Esophagus mucosa (tissue), 1 donor: ENCODE measurements at places on chromosomes 11 and 22. TPM values are rescaled to one million over a fixed set of nuclear protein-coding genes. Genes with fewer than 3 reads are reported as not detected.
A peak's percentile ranks its signal among the peaks of the same experiment; 100 is the strongest.

GRCh38 chr22:48753752-48754517 lies 1073.7 kb downstream of the BRD1 start:
- no peak for ATAC-seq

DNA sequence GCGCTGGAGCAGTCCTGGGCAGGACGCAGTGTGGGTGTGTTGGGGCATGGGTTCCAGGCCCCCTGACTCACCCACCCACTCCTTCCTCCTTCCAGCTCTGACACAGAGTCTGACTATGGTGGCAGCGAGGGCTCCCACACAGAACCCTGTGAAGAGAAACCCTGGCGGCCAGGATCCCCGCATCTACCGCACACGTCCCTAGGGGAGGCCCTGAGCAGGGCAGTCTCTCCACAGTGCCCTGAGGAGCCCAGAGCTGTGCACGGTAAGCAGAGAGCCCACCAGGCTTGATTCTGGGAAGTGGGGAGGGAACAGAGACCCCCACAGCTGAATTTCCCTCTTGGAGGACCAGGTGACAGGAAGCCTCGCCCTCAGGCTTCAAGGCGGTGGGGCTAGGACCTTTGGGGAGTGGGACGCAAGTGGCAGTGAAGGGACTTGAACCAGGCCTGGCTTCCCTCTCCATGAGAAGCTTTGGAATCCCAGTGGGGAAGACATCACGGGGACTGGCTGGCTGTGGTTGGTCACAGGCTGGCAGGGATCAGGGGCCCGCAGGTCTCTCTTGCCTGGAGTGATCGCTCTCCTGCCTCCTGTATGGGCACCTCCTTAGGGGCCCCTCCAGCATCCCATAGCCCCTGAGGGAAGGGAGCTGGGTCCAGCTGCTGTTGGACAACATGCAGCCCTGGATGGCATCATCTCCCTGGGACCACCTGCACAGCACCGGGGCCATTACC lies 96.4 kb upstream of the PARVA start:
- ATAC-seq = no peak

GRCh38 chr11:70326365-70326811 lies 55.9 kb downstream of the PPFIA1 start:
- ATAC-seq = peak; percentile 52

GRCh38 chr11:78030429-78031325 lies 7.6 kb upstream of the KCTD14 start:
- ATAC-seq = peak; percentile 62

DNA sequence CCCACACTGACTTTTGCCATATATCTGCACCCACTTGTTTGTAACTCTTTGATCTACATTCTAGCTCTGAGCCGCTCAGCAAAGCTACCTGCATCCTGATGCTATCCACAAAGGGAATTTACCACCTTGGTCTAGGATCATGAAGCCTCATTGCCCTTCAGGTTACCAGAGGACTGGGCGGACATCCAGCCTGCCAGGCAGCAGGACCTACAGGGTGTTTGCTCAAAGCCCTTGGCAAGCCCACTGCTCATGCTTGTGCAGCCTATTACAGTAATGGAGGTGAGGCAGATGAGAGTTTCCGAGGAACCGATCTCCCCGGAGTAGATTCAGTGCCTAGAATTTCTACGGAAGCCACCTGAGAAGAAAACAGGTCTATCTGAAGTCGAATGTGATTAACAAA lies 417.2 kb downstream of the OPCML start:
- ATAC-seq = no peak

- no peak for ATAC-seq
Observed at GRCh38 chr11:10222399-10222798, 71.6 kb downstream of the SBF2 start.

- peak; percentile 18 for ATAC-seq
Observed at GRCh38 chr11:62461740-62462507, 43.1 kb downstream of the SCGB1A1 start.

GRCh38 chr11:69393865-69394233 lies 87.6 kb upstream of the LINC01488 start:
- ATAC-seq = no peak

DNA sequence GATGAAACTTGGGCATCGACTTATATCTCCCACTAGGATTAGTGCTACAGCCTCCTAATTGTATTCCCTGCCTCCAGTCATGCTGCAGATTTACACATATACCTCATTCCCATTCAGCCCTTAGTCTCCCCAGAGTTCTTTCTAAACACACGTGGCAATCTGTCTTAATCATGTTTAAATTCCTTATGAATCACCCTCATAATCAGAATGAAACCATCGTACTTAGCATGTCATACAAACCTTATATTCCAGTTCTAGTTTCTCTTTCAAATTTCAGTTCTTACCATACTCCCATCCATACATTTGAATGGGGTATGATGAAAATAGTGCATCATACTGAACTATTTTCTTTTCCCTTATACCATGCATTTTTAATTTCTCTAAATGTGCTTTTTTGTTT lies 6.0 kb upstream of the OR10A2 start:
- ATAC-seq = peak; percentile 45

DNA sequence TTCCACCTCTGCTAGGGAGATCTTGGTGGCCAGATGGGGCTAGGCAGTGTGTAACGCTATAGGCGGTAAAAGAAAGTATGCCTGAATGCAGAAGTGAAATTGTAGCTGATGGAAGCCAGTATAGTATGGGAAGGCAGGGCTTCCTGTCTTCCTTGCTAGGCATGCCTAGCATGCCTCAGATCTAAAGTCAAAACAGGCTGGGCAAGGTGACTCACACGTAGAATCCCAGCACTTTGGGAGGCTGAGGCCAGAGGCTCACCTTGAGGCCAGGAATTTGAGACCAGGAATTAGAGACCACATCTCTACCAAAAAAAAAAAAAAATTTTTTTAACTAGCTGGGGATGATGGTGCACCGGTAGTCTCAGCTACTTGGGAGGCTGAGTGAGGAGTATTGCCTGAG lies 281.7 kb upstream of the MTNR1B start:
- ATAC-seq = no peak

DNA sequence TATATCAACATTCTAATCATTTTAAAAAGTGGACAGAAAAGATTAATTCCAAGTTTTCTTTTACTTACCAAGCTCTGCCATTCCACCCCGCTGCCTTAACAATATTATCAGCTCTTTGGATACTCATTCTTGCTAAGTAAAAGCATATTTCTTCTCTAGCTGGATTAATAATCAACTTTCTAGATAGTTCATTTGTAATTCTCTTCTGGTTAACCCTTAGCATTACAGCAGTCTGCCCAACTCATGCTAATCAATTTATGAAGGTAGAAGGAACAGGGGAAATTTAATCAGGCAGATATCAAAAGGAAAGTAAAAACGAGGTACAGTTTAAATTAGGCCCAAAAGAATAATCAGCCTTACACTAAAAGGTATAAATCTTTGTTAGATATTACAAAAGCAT lies 41.0 kb upstream of the SOX6 start:
- no peak for ATAC-seq

DNA sequence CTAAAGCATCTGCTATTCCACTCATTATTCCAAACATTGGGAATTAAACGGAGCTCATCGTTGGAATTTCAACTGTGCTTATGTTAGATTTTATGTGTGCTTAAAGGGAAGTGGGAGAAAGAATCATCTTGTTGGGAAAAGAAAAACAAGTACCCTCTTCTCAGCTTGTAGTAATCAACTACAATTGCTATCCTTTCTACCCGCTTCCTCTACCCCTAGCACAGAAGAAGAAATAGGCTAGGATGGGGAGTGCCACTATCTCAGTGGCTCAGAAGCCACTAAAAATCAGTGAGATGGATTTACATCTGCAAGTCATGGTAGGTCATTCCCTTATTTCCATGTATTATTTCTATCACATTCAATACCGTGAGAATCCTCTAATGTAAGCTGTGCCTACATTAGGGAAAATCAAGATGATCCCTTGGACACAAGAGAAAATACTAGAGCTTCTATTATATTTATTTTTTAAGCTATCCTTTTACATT lies 97.9 kb upstream of the CD44 start:
- ATAC-seq = no peak

DNA sequence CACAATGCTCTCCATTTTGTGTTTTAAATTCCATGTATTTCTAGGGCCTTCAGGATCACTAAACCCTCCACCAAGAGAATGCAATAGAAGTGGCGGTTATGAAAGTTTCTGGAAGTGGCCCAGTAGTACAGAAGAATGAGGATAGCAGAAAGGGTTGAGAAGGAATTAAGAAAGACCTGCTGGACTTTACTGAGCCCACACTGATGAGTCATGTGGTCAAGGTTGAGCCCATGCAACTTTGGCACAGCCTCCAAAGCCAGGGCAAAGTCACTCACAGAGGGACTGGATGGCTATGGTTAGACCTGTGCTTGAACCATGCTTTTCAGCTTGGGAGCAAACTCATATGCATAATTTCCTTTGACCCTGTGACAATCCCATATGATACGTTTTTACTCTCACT lies 102.9 kb upstream of the PLET1 start:
- ATAC-seq = no peak

GRCh38 chr11:6067502-6067901 lies 36.9 kb upstream of the OR56A1 start:
- ATAC-seq = no peak

DNA sequence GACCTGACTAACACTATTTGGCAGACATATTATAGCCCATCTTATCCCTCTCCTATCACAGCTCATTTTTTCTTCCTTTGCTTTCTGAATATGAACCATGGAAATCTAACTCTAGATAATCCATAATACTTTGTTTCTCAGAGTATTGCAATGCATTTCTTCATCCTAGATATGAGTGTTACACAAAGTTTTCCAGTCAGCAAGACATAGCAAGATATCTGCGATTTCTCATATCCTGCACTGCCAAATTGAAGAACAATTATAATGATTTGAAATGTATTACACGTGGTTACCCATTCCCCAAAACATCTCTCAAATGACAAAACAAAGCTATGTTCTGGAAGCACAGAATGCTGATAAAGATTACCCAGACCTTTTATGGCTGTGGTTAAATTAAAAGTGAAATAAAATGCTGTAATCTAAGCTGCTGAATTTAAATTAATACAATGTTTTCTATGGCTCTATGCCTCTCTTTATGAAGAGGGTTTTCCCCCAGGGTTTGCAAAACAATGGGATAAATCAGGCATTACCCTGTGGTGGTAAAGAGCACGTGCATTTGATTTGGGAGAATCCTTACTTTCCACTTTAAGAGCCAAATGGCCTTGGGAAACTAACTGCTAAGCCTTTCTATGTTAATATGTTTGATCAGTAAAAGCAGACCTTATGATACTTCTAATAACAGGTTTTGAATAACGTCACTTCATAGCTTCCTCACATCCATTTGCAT lies 1291.0 kb upstream of the CNTN5 start:
- ATAC-seq = no peak

DNA sequence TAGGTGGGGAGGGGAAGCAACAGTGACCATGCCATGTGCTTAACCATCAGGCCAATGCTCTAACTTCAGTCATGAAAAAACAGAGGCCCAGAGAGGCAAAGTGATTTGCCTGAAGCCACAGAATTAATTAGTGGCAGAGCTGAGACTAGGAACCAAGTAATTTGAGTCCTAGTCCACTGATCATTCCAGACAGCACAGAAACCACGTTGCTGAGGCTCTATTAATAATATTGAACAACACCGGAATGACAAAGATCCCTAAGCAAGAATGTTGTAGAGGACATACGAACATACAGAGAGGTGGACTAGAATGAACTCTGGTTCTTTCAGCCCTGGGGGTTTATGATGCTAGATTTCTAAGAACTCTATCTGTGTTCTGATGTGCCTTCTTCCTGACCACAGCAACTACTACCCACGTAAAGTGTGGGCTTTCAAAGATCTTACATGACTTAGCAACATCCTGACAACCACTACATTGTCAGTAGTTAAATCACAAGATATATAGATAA lies 92.3 kb downstream of the GAB2 start:
- no peak for ATAC-seq

DNA sequence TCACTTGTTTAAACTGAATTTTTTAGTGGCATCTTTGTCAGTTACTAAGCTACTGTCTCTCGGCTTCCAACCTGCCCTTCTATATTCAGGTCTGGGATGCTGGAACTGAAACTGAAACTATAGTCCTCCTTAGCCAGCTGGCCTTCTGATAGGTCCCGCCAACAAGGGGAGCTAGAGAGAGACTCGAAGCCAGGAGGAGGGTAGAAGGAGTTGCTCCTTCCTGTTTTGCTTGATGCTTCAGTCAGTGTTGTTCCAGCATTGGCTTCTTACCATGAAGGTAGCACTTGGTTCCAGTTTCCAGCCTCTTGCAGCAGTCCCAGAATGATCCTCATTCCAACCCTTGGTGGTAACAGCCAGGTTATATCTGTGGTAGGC lies 32.9 kb upstream of the HORMAD2 start:
- ATAC-seq = no peak

- no peak for ATAC-seq
Observed at GRCh38 chr11:110294509-110294908, 1.9 kb downstream of the RDX start.

GRCh38 chr11:849951-850774 lies 7.5 kb downstream of the TSPAN4 start:
- no peak for ATAC-seq

- ATAC-seq = no peak
Observed at GRCh38 chr11:107792049-107792443, 66.5 kb downstream of the SLC35F2 start.

GRCh38 chr11:102809971-102810370 lies 12.0 kb upstream of the MMP1 start:
- ATAC-seq = no peak

- peak; percentile 62 for ATAC-seq
Observed at GRCh38 chr22:39185601-39186012, 33.1 kb upstream of the CBX7 start.

DNA sequence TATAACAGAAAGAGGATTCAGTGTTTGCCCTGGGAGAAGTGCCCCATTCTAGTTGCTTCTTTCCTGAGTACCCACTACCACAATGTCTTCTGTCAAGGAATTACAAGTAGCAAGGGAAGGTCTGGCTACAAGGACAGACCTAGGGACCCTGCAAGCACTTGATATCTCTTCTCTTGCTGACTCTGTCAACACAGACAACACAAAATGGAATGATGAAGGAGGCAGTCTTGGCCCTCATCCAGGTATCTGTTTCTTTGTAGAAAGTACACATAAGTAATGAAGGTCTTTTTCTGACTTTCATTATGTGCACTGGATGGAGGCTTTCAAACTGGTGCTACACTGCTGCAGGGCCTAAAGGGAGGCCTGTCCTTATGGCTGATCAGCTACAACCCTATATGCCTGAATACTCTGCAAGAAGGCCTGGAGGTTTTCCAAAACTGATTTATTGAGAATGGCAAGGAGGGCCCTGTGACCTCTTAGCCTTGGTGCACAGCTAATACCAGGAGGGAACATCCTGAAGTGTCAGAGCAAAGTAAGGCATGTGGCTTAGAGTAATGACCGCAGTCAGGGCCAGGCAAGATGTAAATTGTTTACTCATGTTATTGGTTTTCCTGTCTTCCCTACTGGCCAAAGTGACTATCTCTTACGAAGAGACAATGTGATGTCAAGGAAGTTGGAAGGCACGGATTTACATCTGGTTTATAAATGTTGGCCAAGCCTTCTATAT lies 31.2 kb downstream of the GAB2 start:
- no peak for ATAC-seq

- ATAC-seq = no peak
Observed at GRCh38 chr11:124916370-124916710, 2.7 kb upstream of the HEPN1 start.

Gene OR8D1
- total RNA-seq = not detected

Gene SYCE3
- total RNA-seq = not detected

Gene ZNF215
- total RNA-seq = 2.2 TPM

Gene EXPH5
- 24.6 TPM for total RNA-seq

Gene TSGA10IP
- total RNA-seq = not detected

Gene SLC22A8
- total RNA-seq = not detected

Gene ZNF408
- total RNA-seq = 6.7 TPM

Gene SCYL1
- 36.7 TPM for total RNA-seq

Gene IFITM10
- 0.96 TPM for total RNA-seq

Gene SCO2
- 1.2 TPM for total RNA-seq

Gene JHY
- total RNA-seq = 1.6 TPM

Gene SOX10
- 0.44 TPM for total RNA-seq

Gene SCGB1C1
- total RNA-seq = not detected
